ENCODE measurements at places on chromosomes 12 and 14.

GRCh38 chr12:91562476-91562875, 379.9 kb upstream of the DCN start:
- no peak for DNase-seq

DNA sequence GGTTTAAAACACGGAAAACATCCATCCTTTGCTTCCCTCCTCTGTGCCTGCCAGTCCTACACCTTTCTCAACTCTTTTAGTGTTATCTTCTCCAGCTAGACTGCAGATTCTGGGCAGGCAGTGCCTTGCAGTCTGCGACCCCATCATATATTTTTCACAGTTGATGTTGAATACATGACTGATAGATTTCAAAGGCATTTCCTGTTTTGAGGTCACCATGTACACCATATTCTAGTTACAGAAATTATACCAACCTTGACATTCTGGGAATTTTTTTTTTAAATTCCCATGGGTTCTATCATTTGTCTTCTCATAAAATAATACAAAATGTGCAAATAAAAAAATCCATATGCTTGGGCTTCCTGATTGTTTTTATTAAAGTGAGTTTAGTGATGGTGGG, 16.6 kb downstream of the SOCS2 start:
- no peak for DNase-seq

DNA sequence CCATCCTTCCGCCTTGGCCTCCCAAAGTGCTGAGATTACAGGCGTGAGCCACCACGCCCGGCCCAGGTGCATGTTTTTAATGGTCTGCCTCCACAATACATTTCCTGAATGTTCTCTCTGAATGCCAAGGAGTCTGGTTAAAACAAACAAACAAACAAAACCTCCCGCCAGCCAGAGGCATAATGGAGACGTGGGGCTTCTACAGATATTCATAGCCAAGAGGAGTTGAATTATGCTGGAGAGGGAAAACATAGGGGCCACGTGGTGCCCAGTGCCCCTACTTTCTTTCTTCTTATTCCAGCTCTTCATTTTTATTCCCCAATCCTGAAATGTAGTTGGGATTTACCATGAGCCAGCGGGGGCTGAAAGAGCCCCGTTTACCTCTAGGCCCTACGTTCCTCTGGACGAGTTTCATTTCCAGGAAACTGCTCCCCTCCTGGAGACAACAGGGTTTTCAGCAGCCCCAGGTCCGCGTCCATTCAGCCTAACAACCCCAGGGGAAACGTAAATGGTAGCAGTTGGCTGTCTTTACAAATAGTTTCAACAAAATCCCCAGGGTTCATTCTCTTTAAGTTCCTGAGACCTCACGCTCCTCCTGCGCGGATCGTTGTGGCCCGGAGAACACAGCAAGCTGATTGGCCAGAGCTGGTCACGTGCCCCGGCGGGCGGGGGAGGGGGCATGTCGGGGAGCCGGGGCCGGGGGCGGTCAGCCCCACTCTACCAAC, 108.5 kb upstream of the ESRRB start:
- DNase-seq = no peak

GRCh38 chr14:78970677-78971076, 800.5 kb downstream of the NRXN3 start:
- no peak for DNase-seq

- no peak for DNase-seq
Measured at GRCh38 chr14:28952666-28953065, 186.1 kb downstream of the FOXG1 start.

DNA sequence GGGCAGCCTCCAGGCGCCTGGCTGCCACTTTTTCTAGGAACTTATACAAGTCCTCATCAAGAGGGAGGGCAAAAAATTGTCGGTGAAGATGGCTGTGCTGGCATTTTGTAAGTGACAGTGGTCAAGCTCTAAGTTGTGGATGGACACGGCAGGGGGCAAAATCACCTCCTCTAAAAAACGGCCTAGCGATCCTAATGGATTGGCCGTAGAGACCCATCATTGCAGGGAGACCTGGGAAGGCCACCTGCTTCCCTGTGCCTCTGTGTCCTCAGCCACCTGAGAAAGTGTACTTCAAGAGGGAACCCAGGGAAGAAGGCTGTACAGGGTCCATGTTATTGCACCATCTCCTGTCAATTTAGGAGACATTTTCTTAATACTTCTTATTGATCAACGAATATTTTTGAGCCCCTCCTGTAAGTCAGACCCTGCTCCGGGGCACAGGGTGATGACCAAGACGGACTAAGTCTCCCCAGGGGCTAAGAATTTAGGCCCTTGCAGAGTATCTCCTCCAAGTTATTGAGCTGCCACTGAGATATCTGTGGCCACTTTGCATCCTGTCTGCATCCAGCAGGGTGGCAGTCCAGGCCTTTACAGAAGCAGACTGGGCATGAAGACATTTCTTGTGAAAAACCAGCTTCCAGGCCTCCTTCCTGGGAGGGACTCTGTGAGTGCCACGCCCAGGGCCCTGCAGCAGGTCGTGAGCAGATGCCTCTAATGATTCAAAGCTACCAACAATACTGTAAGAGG, 40.5 kb downstream of the PSMA6 start:
- peak; percentile 48 for DNase-seq

DNA sequence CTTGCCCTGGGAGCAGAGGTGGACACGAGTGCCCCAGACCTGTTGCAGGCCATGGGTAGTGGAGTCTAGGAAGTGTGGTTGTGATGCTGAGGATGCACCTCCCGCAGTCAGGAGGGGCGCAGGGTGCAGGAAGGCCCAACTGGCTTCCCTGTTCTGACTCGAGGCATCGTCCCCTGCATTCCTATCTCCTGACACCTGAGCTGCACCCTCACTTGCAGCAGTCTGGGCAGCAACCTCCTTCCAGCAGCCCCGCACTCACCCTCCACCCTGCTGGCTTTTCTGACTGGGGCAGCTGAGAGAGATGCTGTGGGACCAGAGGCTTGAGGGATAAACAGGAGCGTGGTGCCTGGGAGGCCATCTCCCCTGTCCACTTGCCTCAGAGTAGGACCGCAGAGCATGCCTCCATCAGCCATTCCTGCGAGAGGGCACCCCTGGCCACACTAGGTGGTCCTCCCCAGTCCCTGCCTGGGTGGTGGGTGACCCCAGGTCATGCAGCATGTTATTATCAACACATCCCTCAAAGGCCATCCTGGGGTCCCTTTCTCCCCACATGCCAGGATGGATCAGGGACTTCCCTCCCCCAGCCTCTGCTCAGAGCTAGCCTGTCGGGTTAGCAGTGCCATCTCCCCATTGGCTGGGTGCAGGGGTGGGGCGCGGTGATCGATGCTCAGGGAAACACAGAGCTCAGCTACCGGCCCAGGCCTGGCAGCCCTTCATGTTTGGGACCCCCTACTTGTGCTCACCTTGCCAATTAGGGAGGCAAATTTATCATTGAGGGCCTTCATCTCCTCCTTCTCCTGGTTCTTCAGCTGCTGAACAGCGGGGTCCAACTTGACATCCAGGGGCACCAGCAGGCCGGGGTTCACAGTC, 719 bp downstream of the KRT80 start:
- no peak for DNase-seq

GRCh38 chr14:33879684-33880286, 71.1 kb downstream of the EGLN3 start:
- DNase-seq = no peak

GRCh38 chr12:106287364-106287763, 15.2 kb upstream of the TCP11L2 start:
- no peak for DNase-seq

DNA sequence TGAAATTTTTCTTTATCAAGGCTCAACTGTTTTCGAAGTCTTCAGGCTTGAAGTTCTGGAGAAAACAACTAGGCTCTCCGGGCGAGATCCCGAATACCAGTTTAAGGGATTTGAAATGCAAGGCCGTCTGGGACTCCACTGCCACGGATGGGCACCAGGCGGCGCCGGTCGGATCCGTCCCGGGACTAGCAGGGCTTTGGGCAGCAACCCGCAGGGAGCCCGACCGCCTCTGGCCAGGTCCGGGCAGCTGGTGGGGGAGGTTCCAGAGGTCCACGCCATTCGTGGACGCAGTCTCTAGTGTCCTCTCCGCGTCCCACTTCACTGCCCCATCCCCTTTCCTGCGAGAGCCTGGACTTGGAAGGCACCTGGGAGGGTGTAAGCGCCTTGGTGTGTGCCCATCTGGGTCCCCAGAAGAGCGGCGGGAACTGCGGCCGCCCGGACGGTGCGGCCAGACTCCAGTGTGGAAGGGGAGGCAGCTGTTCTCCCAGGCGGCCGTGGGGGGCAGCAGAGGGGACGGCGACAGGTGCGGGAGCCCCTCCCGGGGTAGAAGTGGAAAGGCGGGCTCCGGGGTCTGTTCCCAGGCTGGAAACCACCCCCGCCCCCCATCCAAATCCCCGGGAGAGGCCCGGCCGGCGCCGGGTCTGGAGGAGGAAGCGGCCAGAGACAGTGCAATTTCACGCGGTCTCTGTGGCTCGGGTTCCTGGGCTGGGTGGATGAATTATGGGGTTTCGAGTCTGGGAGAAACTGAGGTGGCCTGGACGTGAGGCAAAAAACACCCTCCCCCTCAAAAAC, 838 bp upstream of the ERBB3 start:
- peak; percentile 49 for DNase-seq

DNA sequence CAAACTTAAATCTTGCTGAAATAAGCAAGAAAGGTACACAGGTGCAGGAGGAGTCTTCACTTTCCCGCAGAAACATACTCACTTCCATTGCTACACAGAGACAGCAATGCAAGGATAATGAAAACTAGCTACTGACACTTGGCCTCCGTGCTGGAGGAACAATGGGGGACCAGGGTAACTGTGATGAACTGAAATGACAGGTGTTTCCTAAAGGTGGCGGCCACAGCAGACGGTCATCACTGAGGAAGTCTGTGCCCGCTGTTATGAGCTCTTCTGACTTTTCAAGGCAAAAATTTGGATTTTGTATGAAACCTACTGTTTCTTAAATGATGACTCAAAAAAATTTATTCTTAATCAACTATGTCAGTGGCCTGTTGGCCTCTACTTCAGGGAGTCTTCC, 189.4 kb downstream of the CACNA1C start:
- DNase-seq = no peak

DNA sequence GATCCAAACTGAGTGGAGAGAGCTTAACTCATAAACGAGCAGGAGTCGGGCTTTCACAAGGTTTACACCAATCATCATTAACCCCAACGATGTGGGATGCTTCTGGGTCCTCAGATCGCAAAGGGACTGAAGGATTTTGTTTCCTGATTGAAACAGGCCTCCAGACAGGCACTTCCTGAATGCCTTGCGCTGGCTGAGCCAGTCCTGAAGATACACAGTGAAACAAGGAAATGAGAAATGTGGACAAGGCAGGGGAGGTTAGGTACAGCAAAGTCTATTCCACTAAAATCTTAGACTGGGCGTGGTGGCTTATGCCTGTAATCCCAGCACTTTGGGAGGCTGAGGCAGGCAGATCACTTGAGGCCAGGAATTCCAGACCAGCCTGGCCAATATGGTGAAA, 30.7 kb downstream of the RBM19 start:
- DNase-seq = no peak

DNA sequence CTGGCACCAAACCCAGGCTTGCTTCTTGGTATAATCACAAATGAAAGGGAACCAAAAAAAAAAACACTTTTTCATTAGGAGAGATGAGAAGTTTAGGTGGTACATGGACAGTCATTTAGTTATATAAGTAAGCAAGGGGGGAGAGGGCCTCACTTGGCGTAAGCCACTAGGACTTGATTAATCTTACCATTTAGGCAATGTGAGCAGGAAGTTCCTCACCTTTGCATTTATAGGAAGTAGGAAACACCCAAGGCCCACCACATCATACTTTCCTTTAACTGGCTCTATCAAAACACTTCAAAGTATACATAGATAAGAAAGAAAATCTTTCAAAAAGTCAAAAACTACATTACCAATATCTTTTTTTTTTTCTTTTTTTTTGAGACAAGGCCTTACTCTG, 6.7 kb upstream of the RPS6KA5 start:
- no peak for DNase-seq

GRCh38 chr12:9588749-9589148, 19.0 kb downstream of the KLRB1 start:
- DNase-seq = no peak

All from Kasumi-1 (cell line).